ENCODE measurements at places on chromosomes 6 and 20.

DNA sequence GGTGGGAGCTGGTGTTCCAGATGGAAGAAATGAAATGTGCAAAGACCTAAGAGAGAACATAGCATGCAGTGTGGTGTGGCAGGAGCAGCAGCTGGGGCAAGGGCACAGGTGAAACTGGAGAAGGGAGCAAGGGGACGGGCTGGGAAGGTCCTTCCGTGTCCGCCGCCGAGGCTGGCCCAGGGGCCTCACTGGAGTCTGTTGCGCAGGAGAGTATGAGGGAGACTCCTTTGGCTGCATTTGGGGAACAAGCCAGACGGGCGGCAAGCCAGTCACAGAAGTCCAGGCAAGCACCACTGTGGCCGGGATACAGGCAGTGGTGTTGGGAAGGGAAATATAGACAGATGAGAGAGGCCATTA is 77.7 kb downstream of the GJA10 start:
- DNase-seq: no peak

DNA sequence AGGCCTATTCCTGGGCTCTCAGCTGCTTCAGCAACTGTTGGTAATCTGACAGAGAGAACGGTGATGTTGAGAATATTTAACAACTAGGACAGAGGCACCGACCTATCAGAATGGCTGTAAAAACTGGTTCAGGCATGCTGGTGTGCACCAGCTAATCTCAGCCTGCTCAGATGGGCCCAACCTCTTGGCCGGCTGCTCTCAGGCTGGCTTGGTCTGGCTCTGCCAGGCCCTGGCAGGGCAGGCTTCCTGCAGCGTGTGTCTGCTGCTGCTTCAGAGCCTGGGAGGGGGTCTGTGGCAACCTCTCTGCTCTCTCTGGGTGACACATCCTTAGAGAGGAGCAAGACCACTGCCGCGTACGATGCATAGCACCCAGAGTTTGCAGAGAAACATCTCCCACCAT is 4.8 kb downstream of the SLC2A12 start:
- DNase-seq: no peak

DNA sequence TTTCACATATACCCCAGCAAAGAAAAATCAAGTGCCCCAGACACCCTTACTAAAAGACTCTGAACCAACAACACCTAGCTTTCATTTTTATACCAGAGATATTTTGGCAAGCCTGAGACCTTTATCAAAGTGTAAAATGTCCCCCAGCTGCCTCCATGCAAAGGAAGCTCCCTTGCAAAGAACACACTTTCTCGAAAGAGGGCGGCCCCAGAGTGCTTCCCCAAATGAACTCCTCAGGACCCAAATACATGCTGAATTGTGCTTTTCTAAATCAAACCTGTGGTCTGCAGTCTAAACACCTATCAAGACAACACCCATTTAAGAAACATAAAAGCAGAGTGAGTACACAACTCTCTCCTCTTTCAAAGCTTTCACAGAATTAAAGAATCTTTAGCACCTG is 490 bp downstream of the IPCEF1 start:
- no peak for DNase-seq

DNA sequence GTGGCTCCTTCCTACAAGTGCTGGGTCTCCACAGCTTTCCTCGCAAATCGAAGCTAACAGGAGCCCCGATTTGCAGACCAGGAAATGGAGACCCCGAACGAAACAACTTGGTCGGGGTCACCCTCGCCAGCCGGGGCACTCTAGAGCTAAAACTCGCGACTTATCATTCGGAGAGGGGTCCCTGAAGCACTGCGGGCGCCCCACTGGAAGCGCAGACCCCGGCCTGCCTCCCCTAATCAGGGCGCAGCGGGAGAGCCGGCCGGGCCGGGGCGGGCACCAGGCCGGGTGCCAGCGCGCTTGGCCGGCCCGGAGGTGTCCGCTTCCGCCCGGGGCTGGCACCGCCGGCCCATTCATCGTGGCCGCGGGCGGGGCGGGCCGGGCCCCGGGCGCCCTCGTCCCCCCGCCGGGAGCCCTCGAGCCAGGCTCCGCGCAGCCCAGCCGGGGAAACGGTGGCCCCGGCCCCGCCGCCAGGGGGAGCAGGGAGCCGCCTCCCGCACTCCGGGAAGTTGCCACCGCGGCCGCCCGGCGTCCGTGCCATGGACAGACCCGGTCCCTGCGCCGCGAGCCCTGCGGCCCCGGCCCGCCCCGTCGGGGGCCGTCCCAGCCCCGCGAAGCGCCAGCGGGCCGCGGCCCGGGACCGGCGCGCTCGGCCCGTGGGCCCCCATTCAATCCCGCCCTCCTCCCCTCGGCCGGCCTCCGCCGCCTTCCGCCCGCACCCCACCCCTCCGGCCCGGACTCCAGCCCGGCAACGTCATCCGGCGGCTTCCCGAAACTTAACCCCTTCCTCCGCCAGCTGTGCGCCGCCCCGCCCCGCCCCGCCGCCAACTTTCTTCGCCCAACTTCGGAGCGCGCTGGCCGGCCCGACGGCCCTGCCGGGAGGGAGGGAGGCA is 961 bp downstream of the RRBP1 start:
- peak; percentile 95 for DNase-seq

DNA sequence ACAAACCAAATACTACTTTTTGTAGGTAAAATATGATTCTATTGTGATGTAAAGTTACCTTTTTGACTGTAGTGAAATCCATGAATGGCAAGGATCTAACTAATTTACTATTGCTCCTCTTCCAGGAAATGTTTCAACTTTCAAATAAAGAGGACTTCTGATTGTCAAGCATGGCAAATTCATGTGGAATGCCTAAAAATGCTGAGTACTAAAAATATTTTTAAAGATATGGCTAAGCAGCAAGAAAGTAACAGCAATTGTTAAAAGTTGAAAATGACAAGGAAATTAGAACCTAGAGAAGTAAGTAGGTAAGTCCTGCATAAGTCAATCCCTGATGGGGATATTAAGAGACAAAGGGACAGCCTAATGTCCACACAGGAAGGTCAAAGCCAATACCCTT is 126.0 kb downstream of the BACH2 start:
- no peak for DNase-seq

Measured in GM13977 (cell line).